ENCODE measurements at places on chromosomes 1 and 21.

GRCh38 chr1:6269720-6270400, 9.0 kb upstream of the GPR153 start:
- no peak for DNase-seq

DNA sequence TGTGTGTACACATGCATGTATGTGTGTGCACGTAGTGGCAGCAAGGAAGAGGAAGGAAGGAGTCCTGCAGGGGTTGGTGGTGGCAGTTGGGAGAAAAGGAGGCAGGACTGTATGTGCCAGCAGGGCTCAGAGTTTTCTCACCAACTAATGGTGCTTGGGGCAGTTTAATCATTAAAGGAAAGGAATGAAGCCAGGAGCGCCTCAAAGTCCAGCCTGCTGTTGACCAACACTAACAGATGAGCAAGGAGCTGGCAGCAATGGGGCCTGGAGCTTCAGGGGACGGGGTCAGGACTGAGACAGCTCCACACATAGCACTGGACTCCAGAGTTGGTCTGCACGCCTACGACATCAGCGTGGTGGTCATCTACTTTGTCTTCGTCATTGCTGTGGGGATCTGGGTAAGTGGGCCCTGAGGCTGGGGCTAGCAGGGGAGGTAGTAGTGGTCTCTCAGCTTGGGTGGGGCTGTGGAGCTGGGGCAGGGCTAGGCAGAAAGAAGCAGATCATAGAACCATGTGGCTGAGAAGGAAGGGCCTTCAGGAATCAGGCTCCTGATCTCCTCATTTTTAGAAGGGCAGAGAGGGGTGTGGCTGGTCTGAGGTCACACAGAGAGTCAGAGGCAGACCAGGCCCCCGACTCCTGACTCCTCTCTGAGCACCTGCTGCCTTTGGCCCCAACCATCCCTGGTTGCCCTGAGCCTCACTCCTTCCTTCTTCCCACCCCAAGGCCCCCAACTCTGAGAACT, at the start of gene SLC5A9:
SLC5A9 (plus strand) TSS at position 216 of the 742 bp plus-strand sequence; CDS start at position 237, 21 bp downstream.
- no peak for DNase-seq

DNA sequence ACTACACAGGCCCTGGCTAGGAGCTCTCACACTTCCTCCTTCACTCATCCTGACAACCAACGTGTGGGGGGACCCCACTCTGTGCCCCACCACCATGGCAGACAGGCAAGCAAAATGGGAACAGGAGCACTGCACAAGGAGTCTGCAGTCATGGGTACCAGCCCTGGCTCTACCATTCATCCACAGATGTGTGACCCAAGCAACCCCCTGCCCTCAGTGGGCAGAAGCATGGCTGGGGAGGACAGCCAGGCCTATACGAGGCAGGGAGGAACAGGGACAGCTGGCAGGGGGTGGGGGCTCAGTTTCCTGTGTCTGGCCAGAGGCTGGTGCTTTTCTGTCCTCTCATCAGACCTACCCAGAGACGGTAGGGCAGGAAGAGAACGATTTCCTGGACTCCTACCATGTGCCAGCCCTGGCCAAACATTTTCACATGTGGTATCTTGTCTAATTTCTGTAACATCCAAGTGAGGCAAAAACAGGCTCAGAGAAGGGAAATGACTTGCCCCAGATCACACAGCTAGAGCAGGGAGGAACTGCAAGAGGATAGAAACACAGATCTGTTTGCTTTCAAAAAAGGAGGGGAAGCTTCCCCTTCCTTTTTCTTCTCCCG, 178.0 kb downstream of the HIVEP3 start:
- DNase-seq = peak; percentile 64

DNA sequence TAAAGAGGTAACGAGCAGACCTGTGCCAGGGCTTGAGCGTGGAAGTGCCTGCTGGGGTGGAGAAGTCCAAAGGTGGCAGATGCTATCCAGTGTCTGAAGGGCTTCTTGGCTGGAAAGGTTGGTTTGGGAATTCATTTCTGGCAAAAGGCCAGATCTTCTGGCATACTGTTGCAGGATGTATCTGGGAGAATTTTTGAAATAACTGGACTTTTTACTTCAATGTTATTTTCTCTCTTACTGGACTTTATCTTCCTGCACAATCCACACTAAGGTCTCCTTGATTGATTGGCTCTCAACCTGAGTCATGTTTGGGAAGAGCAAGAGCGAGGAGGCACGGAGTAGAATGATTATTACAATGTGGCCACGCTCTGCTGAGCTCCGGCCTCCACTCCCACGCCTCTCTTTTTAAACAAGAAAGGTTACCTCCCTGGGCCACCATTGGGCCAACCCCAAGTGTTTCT, 278.4 kb downstream of the TM2D1 start:
- no peak for DNase-seq

GRCh38 chr1:6634371-6635052, 9.8 kb downstream of the THAP3 start:
- peak; percentile 42 for DNase-seq

DNA sequence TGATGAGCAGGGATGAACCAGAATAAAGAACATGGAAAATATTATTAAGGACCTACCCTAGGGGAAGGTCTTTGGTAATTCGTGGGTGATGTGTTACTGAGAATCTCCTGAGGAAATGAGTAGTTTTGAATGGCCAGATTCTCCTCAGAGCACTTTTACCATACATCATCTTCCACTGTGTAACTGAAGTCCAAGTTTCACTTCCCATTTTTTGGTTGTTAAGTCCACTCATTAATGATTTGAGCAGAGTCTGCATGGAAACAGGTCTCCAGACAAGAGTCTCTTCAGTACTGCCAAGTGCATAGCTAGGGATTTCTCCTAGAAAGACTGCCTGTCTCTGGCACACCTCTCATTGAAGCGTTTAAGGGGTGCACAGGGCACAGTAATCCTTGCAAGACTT, 48.7 kb upstream of the PCP4 start:
- no peak for DNase-seq

GRCh38 chr1:195373856-195374255, 1234.4 kb downstream of the KCNT2 start:
- DNase-seq = no peak
